ENCODE measurements at places on chromosomes 16 and 17. TPM values are rescaled to one million over a fixed set of nuclear protein-coding genes. Genes with fewer than 3 reads are reported as not detected.

GRCh38 chr17:27776882-27777624 is 23.3 kb downstream of the NOS2 start:
- no peak for DNase-seq

STAC2 gene
- polyA plus RNA-seq, result 1.1 TPM

- DNase-seq, result peak; percentile 50
These were observed 9.6 kb upstream of the WNT9B start for GRCh38 chr17:46841561-46842379.

- DNase-seq, result peak; percentile 78
These were observed at the start of gene TNFRSF12A for GRCh38 chr16:3020247-3020603. TSS of gene TNFRSF12A (plus strand) at chr16:3020368. CDS start at chr16:3020398, 30 bp downstream.

RHBDL1 gene
- polyA plus RNA-seq, result 2.1 TPM

DNA sequence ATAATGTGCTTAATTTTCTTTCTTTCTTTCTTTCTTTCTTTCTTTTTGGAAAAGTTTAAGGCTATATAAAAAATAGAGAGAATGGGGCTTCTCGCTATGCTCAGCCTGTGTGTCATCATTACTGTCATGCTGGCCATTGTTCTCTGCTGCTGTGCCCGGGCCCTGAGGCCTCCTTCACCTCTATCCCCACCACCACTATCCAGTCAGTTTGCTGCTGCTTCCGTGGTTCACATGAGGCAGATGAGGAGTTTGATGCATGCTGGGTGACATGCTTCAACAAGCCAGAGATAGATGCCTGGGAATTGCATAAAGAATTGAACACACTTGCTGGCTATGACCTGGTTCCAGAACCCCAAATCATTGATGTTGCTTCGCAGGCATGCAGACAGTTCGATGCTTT is 36.3 kb downstream of the PITPNC1 start:
- DNase-seq, result no peak

GRCh38 chr16:60739737-60740683 is 1296.2 kb downstream of the CDH8 start:
- no peak for DNase-seq

DNA sequence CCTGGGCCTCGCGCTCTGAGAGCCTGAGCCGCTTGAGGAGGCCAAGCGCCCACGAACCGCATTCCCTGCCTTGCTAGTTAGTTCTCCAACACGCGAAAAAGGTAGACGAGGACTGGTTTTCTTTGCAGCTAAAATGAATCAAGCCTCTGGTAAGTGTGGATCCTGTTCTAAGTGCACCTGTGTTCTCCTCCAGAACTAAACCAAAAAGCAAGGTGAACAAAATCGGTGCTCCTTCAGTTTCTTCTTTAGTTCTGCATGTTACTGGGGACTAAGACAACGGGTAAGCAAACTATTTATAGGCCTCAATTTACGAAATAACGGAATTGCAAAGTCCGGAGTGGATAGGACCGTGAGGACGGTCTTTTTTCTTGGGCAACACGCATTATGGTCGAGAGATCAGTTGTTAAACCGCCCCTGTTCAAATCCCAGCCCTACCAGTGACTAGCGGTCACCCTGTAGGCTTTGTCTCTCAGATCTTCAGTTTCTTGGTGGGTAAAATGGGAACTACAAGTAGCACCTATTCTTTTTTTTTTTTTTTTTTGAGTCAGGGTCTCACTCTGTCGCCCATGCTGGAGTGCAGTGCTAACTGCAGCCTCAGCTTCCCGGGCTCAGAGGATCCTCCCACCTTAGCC is 993 bp upstream of the ANKRD11 start:
- no peak for DNase-seq

HIC1 gene
- 8.7 TPM for polyA plus RNA-seq

GRCh38 chr16:84055801-84056634 is 13.4 kb upstream of the SLC38A8 start:
- peak; percentile 74 for DNase-seq

DNA sequence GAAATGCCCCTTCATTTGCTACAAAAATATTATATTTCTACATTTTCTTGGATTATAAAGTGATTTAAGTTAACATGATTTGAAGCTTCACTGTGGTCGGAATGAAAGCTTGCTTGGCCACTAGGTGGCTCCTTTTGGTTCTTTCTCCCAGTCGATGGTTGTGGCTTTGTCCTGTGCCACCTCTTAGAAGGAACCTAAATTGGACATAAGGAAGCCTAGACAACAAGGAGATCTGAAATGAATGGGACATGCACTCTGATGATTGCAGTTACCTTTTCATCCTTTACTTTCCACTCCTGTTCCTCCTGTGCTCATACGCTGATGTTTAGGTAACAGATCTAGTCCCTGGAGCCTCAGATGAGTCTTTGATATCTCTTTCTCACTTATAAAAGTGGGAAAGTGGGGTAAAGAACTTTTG is 39.2 kb downstream of the FTO start:
- DNase-seq, result no peak

DNA sequence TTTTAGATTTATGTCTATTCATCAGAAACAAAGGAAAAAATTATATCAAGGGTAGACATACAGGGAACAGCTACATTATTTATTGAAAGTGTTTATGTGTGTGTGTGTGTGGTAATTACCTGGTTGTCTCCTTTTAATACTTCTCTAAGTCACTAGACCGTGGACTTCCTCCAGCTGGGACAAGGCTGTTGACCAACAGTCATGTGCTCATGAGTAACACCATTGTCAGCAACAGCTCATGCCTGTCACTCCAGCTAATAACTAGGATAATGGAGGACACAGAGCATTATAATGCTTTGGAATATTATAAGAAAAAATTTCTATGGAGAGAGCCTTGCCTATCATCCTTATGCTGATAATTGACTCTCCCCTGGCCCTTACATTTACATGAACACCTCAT is 125.3 kb upstream of the SALL1 start:
- DNase-seq, result no peak

CASKIN1 gene
- 2.1 TPM for polyA plus RNA-seq

ANKRD40 gene
- 24.7 TPM for polyA plus RNA-seq

MT3 gene
- 12.0 TPM for polyA plus RNA-seq

SGF29 gene
- polyA plus RNA-seq, result 76.7 TPM

NLRC3 gene
- polyA plus RNA-seq, result 0.76 TPM

DNA sequence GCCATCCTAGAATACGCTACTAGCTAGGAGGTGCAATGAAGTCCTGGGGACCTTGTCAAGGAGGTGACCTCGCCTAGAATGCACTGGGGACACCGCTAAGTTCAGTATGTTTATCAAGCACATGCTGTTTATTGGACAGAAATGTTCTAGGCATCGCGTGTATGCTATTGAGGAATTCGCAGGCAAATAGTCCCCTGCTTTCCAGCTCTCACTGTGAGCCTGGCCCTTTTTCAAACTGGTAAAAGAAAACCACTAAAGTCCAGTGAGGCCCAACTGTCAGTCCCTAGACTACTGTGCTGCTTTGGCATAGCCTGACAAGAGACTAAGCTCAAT is 1.2 kb upstream of the FAM222B start:
- DNase-seq, result no peak

TMIGD1 gene
- not detected for polyA plus RNA-seq

DNA sequence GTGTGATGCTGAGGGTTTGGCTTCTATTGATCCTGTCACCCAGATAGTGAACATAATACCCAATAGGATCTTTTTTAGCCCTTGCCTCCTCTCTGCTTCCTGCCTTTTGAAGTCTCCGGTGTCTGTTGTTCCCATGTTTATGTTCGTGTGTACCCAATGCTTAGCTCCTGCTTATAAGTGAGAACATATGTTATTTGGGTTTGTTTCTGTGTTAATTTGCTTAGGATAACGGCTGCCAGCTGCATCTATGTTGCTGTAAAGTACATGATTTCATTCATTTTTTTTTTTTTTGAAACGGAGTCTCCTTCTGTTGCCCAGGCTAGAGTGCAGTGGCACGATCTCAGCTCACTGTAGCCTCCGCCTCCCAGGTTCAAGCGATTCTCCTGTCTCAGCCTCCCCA is 23.0 kb downstream of the DUS2 start:
- no peak for DNase-seq

CACNG5 gene
- polyA plus RNA-seq, result not detected

GRCh38 chr17:50688245-50688644 is 19.5 kb downstream of the ANKRD40 start:
- DNase-seq, result no peak

DNA sequence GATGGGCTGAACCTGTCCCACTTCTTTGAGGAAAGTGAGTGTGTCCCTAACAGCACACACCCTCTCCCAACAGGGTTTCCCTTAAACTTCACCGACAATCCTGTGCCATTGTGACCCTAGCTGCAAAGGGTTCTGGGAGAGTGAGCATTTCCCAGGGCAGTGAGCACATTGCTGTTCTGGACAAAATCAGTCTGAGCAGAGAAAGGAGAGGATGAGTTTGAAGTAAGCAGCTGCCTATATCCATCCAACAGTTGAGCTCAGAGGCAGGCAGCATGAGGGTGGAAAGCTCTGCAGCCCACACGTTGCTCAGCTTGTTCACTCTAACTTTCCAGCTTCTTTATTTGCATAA is 296.5 kb upstream of the MAF start:
- no peak for DNase-seq

DNA sequence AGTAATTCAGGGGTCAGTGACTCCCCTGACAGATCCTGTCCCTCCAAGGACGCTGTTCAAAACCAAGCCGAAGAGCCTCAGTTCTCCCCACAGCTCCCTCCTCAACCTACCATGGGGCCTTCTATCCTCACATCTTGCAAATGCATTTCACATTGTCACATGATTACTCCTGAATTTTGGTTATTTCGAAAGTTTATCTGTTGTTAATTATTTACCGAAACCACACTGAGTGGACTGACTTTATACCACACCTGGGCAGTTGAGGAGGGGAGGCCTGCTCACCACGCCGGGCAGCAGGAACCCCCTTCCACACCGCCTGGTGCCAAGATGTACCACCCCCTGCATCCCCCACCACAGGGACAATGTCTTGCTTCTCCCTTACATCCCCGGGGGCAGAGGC is 4.7 kb downstream of the TIMP2 start:
- DNase-seq, result no peak

DNA sequence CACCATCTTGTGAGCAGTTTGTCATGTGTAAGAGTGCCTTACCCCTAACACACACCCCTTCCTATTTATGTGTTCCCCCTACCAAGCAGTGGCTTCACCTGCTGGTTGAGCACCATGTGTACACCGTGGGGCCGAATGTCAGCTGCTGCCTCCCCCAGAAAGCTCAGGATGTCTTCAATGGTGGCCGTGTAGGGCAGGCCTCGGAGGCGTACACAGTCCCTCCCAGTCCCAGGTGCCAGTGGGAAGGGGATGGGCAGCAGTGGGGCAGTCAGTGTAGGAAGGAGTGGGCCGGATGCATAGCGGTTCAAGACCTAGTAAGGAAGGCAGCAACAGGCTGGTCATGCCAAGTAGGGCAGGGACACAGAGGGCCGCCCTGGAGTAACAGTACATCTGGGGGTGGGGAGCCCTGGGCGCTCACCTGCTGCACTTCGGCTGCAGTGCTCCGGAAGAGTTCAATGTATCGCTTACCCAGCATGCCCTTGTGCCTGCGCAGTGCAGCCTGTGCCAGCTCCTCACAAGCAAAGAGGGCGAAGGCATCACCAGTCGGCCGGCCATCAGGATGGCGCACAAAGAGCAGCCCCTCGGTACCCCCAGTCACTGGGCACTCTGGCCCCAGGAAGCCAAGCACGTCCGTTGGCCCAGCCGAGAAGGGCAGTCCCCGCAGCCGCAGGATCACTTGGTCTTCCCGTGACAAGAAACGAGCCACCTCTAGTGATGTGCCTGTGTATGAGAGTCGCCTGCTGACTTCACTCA is 4.4 kb downstream of the ESRP2 start:
- no peak for DNase-seq

DNA sequence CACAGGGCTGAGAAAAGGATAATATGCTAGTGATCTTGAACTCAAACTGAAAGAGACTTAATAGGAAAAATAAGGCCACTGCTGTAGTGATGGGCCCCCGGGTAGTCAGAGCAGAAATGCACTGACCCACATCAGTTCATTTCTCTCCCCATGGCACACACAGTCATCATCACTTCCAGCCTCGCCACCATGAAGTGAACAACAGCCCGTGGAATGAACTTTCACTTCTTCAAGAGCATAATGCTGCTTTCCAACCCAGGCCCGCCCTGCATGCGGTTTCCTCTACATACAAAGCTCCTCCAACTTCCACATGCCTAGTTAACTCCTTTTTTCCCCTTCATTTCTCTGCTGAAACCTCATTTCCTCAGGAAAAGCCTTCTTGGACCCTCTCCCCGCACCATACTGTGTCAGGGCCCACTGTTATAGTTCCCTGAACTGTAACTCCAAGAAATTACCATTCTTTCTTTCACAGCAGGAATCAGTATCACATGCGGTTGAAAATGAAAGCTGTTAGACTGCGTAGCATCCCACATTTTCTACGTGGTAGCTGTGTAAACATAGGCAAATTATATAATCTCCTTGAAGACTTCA is 65.8 kb upstream of the SMIM36 start:
- DNase-seq, result peak; percentile 66

All from testis (tissue), 5 donors.